WERI-Rb-1 (cell line): ENCODE measurements at places on chromosomes 13 and 19.

GRCh38 chr13:22903925-22904324 is 276.9 kb upstream of the SGCG start:
- no peak for DNase-seq

DNA sequence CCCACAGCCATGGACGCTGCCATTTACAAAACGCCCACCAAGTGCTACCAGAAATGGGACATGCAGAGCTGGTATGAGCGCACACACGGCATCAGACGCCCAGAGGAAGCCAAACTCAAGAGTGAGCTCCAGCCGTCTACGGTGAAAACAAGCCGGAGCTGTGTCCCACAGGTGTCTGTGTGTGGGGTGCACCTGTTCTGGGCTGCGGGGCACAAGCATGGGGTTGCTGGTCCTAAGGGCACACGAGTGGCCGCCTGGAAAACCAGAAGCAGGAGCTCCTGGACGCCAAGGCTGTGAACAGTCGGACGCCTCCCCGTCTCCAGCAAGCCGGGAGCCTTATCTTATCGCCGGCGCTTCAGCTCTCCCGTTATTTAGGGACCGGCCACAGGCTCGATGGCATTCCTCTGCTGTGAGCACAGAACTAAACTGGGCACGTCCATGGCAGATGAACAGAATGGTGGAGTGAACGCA is 1.3 kb downstream of the ADPRHL1 start:
- no peak for DNase-seq

GRCh38 chr19:46366620-46367292 is 19.9 kb downstream of the PPP5C start:
- no peak for DNase-seq

GRCh38 chr13:30301827-30302226 is 5.5 kb downstream of the KATNAL1 start:
- DNase-seq: no peak

GRCh38 chr19:38949580-38950367 is 19.0 kb downstream of the MRPS12 start:
- no peak for DNase-seq

GRCh38 chr13:37089495-37089894 is 16.0 kb downstream of the CSNK1A1L start:
- no peak for DNase-seq

- DNase-seq: no peak
Measured at GRCh38 chr13:35865341-35866240, 265.6 kb downstream of the DCLK1 start.

DNA sequence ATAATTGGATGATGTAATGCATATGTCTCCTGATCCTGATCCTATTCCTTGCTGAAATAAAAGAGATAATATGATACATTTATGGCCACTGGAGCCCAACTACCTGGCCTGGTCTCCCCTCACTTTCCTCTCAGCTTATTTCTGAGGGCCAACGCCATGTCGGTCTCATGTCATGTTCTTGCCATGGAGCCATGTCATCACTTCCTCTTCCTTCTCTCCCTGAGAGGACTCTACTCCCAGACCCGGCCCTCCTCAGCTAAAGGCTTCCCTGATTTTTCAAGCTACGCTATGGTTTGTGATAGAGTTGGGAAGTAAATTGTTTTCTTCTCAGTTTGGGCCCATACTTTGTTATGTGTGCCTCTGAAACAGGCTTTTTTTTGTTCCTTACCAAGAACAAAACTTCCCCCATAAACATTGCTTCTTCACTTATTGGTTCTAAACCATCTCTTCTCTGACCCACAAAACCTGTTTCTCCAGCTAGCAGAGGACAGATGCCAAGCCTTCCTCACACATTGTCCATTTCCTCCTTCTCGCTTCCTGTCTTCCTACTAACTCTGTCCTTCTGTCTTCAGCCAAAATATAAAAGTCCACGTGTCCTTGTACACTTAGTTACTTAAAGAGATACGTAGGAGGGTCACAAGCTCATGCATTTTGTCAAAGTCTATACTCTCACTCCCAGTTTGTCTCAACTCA is 319.9 kb upstream of the DACH1 start:
- no peak for DNase-seq

- DNase-seq: no peak
Measured at GRCh38 chr19:738509-739128, 12.3 kb upstream of the MISP start.

GRCh38 chr19:19865750-19866610 is at the start of gene ZNF253:
ZNF253 (plus strand) TSS chr19:19865882; CDS start chr19:19865997, 115 bp downstream.
- peak; percentile 98 for DNase-seq

DNA sequence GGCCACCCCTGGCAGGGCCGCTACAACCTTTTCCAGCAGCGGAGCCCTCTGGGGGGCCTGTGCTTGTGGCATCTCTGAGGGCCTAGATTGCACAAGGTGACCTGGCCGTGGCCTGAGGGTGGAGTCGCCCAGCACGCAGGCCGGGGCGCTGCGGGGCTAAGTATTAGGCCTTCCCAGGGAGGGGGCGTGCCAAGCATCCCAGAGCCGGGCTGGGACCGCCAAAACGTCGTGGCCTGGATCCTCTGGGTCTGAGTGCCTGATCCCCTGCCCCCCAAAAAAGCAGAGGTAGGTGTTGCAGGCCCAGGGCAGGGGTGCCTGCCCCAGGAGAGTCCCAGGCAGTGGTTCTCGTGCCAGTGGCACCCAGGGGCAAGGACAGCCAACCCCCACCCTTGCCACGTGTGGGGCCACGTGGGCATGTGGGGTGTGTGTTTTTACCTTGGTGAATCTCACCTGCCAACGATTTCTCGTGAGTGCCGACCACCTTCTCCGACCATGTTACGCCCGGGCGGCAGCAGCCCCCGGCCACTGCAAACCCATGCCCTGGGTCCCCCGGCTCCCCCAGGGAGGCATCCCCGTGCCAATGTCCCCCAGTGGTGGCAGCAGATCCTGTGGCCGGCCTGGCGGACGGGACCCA is 12.6 kb upstream of the GNA15 start:
- DNase-seq: no peak

DNA sequence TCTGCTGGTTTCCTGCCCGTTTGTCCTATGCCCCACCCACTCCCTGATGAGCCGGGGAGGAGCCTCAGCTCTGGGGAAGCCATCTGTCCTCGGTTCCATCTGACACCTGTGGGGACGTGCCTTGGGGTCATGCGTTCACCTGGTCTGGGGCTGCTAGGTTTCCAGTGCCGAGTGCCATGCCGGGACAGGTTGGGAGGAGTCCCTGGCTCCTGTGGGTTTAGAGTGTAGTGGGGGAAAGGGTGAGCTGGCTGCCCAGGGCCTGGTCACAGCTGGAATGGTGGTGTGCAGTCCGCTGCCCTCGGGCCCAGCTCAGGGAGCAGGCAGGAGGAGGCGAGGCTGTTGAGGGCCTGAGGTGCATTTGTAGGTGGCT is 2.5 kb downstream of the KDM4B start:
- peak; percentile 88 for DNase-seq

DNA sequence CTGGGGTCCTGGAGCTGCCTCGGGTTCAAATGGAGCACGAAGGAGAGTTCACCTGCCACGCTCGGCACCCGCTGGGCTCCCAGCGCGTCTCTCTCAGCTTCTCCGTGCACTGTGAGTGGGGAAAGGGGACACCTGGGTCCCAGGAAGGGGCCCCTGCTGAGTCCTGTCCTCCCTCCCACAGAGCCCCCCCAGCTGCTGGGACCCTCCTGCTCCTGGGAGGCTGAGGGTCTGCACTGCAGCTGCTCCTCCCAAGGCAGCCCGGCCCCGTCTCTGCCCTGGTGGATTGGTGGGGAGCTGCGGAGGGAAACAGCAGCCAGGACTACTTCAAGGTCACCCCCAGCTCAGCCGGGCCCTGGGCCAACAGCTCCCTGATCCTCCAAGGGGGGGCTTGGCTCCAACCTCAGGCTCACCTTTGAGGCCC is 11.0 kb upstream of the SIGLEC11 start:
- no peak for DNase-seq

GRCh38 chr19:40661616-40662015 is 28.8 kb downstream of the NUMBL start:
- no peak for DNase-seq

GRCh38 chr13:91595677-91596076 is 197.3 kb downstream of the GPC5 start:
- DNase-seq: no peak

DNA sequence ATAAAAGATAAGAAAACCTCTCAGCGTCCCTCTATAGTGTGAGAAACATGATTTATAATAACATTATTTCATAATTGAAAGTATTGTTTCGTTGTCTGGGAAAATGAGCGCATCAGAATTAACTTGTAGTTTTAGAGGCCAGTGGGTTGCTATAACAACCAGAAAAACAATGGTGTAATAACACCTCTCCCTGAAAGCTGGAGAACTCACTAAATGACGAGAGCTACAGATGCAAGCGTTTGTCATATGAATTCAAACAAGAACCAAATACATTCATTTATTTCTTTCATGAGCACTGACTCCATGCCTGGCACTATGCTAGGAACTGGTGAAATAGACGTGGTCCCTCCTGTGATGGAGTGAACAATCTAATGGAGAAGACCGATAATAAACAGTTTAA is 16.3 kb downstream of the KBTBD7 start:
- DNase-seq: no peak

DNA sequence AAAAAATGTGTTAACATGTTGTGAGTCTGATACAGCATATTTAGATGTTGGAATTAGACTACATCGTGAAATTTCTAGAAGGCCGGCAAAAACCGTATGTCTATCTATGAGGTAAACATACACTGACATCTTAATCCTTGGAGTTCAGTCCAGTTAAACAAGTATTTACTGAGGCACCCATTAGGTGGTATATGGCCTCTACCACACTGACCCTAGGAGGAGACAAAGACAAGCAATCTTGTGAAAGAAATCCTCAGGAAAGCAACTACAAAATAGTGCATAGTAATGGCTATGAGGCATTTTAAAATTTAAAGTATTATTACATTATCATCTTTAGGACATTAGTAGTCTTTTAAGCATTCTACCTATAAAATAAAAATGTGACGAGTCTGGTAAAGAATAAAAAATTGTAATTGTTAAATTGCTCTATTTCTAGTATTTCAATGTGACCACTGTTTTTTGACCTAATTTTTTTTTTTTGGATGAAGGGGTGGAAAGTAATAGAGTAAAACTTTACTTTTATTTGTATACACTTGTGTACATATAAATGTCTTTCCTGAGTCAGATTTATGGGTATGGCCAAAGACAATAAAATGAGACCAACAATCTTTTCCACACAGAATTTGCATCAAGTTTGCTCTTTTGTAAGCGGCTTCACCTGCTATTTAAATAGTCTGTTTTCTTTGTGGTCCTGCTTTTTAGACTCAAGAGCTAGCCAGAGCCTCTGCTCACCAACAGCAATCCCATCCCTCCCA is 50.5 kb downstream of the KATNAL1 start:
- no peak for DNase-seq

DNA sequence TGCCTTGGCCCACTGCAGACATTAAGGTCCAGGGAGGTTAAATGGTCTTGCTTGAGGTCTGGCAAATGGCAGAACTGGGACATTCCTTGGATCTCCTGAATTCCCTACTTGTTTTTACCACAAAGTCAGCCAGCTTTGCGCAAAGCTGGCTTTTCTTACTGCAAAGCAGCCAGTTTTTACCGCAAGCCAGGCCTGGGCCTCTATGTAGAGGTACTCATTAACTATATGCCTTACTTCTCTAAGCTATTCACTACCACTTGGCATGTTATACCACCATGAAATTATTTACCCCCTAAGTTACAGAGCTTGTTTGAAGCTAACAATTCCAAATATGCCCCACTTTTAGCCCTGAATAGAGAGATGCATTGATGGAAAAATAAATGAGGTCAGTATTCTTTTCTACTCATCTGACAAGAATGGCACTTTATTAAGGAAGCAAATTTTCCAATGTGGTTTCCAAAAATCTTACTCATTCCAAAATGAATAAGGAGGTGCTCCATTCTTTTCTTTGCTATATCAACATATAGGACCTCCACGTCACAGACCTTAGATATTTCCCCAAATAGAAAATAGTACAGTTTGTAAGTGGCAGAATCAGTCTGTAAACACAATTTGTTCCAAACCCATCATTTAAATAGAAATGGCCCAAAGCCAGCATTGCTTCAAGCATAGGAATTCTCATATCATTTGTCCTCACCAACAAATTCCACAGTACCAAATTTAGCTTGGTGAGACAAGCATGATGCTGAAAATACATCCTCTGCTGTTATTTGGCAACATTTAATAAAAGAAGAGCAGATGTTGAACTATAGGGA is 143.9 kb upstream of the TSC22D1 start:
- DNase-seq: no peak

DNA sequence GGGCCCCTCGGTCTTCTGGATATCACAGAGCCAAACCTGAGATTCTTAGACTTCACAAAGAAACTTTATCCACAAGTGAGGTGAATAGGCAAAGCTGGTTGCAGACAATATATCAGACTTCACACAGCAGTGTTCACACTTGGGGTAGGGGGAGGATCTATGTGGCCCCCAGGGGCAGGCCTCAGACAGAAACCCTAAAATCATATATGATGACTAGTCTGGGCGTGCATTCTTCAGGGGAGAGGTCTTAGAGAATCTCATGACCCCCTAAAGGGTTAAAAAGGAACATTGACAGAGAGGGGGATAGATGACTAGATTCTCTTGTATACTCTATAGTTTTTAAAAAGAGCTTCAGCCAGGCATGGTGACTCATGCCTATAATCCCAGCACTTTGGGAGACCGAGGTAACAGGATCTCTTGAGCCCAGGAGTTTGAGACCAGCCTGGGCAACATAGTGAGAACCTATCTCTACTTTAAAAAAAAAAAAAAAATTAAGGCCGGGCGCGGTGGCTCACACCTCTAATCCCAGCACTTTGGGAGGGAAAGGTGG is 2.8 kb downstream of the TYROBP start:
- DNase-seq: no peak

DNA sequence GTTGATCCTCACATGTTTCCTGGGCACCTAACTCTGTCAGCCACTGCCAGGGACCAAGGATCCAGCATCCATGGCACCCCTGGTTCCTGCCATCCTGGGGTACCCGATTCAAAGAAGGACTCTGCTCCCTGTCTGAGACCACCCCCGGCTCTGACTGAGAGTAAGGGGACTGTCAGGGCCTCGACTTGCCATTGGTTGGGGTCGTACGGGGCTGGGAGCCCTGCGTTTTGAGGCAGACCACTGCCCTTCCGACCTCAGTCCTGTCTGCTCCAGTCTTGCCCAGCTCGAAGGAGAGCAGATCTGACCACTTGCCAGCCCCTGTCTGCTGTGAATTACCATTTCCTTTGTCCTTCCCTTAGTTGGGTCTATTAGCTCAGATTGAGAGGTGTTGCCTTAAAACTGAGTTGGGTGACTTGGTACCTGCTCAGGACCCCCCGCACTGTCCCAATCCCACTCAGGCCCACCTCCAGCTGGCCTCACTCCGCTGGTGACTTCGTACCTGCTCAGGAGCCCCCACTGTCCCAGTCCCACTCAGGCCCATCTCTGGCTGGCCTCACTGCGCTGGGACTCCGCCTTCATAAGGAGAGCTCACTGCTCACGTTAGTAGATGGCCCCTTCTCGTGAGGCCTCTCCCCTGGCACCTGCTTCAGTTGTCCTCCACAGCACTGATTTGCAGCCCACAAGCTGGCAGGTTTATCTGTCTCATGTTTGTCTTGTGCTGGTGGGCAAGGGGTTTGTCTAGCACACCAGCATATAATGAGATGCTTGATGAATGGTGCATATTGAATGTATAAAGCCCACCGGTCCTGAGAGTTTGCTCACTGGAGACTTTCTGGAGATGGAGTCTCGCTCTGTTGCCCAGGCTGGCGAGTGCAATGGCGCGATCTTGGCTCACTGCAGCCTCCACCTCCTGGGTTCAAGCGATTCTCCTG is 3.9 kb downstream of the RPL28 start:
- DNase-seq: no peak

- DNase-seq: peak; percentile 71
Measured at GRCh38 chr19:49447485-49448431, 3.9 kb downstream of the PIH1D1 start.

GRCh38 chr13:22933571-22934181 is 247.1 kb upstream of the SGCG start:
- no peak for DNase-seq
